ENCODE measurements at places on chromosomes 2 and 18.
A peak's percentile ranks its signal among the peaks of the same experiment; 100 is the strongest.

GRCh38 chr18:55559739-55560138, 28.3 kb downstream of the TCF4 start:
- DNase-seq = no peak

- no peak for DNase-seq
Measured at GRCh38 chr2:24886691-24887304, 33.2 kb downstream of the ADCY3 start.

DNA sequence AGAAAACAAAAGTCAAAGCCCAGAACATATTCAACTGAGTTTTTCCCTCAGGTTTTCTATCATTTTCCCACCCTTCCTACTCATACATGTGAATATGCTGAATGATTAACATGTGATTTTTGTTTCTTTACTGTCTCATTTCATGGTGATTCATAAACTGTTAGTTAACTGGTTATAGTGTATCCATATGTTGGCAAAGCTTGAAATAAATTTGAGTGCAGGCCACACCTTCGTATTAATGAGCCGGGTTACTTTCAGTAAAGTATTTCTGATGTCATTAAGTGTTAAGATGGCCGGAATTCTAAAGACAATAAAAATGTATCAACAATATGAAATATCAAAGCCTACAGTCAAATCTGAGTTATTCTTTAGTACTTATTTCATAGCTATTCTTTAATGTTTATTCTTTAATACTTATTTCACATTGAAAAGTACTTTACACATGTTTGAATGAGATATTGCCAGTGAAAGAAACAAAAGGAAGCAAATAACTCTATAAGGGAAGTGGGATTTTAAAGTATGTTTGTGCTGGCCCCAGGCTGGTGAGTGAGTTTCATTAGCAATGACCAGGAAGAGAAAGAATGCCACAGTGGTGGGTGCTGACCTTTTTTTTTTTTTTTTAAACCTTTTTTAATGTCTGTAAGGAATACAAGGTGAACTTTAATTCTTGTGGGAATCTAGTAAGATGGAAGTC, 178.6 kb downstream of the NEDD4L start:
- DNase-seq = no peak

- DNase-seq = no peak
Measured at GRCh38 chr18:30601541-30601940, 441.0 kb downstream of the DSC3 start.

DNA sequence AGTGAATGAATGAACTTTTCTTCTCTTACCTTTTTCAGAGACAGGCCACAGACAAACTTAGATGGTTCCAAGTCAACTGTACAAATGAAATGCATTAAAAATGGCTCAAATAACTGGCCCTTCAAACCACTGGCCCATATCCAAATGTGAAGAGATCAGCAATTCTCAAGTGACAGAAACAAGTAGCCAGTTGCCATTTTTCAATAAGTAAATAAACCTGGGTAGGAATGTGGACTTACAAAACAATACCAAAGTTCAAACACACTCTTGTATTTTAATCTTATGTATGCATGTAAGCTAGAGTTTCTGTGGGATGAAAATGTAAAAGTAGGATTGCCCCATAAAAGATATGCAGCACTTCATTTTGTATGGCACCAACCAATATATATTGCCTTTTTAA, 129.2 kb downstream of the MEP1B start:
- DNase-seq = no peak

DNA sequence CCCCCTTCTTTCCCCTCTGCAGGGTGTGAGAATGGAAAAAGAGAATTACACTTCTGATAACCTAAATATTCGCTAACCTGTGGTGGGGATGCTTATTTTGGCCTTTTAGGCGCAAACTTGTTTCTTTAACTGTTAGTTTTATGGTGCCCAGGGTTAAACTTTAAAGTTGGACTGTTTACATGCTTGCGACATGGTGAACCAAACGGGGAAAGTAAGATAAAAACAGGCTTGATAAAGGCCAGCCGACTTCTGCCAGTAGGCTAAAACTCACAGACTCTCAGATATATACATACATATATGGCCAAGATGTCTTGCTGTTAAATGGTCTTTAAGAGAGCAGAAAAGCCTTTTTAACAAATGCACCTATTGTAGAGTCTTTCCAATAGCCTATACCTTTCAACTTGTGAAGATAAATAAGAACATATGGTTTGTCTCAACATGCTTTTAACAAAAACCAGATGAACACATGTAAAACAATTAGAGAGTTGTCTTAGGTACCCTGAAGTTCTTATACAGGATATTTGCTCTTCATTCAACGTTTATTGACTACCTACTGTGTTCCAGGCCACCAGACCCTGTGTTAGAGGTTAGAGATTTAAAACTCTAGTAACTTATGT, 29.0 kb downstream of the PRKCE start:
- DNase-seq = no peak

- no peak for DNase-seq
Measured at GRCh38 chr18:24103320-24104021, 35.4 kb upstream of the CABYR start.

GRCh38 chr2:215403441-215404347, 32.2 kb downstream of the FN1 start:
- no peak for DNase-seq

DNA sequence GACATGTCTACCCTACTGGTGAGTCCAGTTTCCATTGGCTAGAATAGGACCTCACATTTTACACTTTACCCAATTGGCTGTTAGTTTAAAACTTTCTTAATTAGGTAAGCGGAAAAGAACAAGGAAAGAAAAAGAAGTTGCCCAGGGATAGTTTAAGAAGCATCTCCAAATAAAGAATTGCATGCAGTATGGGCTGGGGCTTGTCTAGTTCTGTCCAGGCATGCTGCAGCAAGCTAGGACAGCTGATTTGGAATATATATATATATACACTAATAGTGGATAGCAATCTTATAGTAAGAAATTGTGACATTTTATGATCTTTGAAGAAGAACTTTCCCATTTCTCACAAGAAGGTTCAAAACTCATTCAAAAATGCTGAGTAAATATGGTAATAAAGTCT, 90.0 kb upstream of the ERBB4 start:
- DNase-seq = no peak

GRCh38 chr18:73683409-73684238, 464.0 kb downstream of the FBXO15 start:
- no peak for DNase-seq

DNA sequence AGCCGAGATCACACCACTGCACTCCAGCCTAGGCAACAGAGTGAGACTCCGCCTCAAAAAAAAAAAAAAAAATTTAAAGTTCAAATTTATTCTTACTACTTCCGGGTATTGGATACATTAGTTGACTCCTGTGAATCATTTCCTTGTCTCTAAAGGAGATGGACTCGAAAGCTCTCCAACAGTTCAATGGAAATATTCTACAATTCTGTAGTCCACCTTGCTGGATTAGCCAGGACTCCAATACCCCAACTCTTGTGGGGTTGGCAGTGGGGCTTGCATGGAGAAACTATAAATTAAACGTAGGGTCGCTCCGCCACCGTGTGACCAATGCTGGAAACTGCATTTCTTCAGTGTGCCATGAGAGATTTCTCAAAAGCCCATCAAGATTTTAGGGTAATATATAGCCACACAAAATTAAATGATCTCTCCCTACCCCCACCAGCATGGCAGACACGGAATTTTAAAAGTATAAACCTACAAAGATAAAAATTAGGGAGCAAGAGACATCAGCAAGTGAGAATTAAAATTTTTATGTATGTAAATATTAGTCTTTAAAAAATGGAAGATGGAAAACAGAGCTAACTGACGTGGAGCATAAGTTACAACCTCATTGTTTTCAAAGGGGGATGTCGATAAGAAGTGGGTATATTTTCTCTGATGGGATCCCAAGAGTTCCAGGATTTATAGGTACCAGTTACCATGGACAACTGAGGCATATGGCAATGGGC, 27.8 kb upstream of the GAREM2 start:
- peak; percentile 64 for DNase-seq

- DNase-seq = no peak
Measured at GRCh38 chr2:150792780-150793300, 305.4 kb upstream of the RND3 start.
